ENCODE measurements at places on chromosomes 2 and 18.
A peak's percentile ranks its signal among the peaks of the same experiment; 100 is the strongest.

- no peak for DNase-seq
Measured at GRCh38 chr2:186806591-186806990, 42.4 kb downstream of the ZSWIM2 start.

DNA sequence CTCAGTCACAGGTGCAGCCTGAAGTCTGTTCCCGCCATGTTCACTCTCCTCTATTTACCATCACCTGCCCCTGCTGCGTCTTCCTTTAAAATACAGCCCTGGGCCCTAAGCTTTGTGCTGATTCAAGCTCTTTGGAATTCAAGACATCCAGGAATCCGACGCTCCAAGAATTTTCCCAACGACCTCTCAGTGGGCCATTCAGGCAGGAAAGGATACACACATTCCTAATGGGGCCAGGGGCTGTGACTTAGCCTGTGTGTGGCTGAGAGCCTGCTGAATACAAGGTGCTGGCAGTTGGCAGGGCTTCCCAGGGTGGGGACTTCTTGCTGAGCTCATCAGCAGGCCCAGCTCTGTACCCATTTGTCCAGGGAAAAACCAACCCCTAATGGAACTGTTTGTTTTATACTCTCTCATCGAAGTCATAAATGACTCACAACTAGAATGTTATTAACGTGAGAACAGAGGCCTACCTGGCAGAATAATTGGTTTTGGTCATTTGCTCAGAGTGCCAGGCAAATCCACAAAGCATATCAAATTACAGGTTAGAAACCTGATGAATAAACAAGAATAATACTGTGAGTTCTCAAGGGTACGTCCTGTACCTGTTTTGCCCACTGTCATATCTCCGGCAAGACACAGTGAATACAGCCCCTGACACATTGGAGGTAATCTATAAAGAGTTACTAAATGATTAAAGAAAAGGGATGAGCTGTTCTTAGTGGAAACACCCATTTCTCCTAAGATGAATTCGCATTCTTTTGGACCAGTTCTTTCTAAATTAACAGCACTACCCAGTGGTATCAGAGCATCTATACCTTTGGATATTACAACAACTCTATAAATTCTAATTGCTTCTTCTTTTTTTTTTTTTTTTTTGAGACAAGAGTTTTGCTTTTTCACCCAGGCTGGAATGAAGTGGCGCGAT, 12.6 kb upstream of the KCMF1 start:
- no peak for DNase-seq

- no peak for DNase-seq
Measured at GRCh38 chr2:62410015-62410453, 96.0 kb downstream of the TMEM17 start.

- no peak for DNase-seq
Measured at GRCh38 chr2:181788897-181789555, 102.5 kb upstream of the ITPRID2 start.

DNA sequence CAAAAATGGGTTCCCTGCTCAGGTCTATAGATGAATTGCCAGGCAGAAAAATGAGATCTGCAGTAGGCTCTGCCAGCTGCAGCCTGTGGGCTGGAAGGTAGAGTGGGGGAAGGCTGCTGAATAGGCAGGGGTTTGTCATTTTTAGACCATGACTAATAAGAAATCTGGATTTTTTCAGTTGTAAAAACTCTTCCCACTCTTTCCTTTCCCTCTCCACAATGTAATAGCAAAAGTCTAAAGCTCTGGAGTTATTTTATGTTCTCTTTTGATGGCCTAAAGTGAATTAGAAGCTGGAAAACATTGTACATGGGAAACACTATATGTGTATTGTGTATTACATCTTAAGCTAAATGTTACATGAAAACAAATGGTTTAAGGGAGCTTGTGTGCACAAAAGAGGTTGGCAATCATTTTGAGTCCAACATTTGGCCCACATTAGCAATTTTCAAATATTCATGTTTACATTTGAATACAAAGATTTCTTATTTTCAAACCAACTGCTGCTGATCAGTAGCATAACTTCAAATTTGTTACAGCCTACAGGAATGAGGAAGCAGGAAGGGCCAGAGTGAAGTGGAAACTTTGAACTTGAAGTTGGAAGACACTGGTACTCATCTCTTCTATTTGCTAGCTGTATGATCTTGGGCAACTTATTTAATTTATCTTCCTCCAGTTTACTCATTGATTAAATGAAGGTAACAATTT, 407.1 kb downstream of the SLC4A3 start:
- DNase-seq = no peak

DNA sequence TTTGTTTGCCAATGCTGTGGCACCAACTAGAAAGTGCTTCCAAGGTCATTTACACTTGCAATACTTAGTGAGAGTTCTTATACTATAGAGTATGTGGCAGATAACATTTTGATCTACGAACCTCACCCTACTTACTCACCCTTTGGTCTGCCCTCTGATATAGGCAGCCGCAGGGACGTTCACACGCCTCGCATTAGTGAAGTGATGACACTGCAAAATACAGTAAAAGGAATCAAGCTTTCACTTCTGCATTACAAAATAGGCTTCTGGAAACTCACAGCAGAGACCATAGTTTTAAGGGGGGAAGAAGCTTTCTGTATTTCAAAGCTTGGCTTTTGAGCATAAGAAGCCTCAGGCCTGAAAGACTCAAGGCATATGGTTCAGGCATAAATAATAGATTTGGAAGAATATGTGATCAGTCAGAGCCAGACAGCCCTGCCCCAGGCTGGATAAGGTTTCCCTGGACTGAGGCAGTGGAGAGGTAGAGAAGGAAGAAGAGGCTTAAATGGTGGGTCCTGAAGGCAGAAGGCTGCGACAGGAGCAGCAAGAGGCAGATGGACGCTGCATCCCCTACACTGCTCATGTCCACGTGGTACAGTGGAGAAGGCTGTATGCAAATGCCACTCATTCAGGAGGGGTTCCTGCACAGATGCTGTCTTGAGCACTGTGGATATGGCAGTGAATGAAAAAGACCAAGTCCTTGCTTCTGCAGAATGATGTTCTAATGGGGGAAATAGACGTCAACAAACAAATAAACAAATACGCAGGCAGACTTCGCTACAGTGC, 63.1 kb downstream of the FECH start:
- no peak for DNase-seq

DNA sequence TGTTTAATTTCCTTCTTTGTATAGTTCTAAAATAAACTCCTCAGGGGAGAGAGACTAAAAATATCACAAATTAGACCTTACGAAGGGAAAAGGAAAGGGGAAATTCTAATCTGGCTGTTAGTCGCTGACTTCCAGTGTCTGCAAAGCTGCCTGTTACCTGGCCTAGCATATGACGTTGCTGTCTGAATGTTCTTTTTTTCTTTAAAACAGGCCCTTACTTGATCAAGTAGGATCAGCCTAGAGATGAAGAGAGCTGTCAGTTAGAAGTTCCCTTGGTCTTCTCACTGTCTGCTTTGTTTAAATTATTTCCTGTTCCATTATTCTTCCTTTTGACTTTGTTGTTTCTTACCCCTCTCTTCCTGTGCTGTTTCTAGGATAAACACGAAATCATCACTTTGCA, 11.2 kb downstream of the NCK2 start:
- peak; percentile 66 for DNase-seq

DNA sequence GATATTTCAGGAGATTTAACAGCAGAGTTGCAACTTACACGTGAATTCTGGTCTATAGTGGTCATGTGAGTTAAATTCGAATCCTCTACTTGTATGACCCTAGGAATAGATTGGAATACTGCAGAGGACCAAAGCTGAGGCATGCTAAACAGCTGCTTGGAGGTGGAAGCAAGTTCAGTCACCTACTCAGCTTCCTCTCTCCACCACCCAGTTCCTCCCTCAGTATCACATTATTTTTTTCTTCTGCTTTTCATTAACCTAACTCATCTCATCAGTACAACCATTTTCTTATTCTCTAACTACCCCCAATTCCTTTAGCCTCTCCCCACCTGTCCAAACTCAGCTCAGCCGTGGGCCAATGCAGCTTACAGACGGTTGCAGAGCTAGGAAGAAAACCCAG, 385.5 kb downstream of the SETBP1 start:
- DNase-seq = no peak

DNA sequence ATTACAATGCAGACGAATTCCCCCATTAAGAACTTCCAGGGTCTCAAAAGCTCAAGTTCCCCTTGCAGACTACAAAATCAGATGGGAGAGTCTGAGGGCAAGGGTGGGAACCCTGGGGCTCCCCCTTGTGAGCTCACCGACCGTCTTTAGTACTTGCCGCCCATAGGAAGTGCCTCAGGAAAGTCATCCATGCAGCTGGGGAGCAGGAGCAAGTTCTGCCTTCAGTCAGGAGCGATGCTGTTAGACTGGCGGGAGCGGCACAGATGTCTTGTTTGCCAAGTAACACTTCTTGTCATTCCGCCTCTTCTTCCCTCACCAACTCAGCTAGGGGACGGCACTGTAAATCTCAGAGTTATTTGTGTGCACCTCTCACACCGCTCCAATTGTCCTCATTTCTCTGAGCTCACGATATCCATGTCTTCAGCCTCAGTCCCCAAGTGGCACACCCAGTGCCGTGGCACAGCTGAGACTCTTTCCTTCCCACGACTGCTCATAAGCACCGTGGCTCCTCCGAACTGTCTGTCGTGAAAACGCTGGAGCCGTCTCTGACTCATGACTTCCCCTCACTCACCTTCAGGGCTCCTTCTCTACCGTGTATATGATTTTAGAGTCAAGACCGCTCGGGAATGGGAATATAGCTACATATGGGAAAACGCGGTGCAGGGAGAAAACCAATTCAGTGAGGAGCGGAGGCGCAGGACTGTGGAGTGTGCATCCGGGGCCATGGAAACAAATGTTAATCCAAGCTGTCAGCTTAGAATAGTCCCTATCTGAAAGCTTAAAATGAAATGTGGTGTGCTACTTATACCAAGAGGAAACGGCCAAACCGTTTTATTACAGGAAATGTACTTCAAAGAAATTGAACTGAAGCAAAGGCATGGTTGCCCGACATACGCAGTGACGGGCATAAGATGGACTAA, 34.0 kb downstream of the UXS1 start:
- peak; percentile 61 for DNase-seq

- no peak for DNase-seq
Measured at GRCh38 chr18:59917422-59917821, 17.6 kb downstream of the PMAIP1 start.

GRCh38 chr2:6916224-6916623, 988 bp upstream of the RNF144A start:
- no peak for DNase-seq

DNA sequence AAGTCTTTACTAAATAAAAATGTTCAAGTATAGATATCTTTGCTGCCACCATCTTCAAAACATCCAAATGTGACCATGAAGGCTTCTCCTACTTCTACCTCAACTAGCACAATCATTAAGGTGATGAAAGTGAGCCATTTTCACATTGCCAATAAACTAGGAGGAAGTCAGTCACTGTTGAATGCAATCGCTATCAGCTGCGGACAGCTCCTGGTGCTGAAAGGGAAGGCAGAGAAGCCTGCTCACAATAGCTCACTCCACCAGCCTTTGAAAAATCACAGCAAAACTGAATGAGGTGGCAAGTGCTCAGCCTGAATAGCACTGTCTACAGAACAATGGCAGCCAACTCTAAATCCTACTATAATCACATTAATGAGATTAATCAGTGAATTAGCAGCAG, 2.2 kb downstream of the MYT1L start:
- DNase-seq = no peak

DNA sequence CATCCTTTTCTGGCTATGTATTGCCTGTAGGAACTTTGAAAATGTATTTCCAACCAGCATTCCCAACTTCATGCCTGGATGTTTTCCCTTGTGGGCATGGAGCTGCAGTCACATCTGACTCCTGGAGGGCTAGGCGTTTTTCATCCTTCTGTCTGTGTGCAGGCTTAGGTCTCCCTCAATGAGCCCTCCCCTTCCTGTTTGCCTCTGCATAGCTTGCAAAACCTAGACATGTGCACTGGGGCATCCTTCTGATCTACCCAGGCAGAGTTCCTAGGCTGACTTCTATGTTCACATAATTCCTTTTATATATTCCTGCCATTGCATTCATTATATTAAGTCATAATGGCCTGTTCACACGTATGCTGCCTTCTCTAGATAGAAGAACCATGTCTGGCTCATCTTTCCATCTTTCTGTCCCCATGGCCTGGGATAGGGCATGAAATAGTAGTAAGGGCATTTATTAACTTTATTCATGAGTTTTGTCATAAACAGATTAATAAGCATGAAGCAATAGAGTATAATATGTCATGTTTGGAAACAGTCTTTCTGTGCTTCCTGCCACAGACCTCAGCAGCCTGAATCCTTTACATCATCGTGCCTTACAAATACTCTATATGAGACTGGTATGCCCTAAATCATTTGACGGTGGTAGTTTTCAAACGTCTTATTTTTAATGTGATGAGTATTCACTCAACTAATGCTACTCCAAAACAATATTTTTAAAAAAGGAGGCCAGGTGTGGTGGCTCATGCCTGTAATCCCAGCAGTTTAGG, 195.6 kb downstream of the TGIF1 start:
- no peak for DNase-seq

Data from CD4-positive, alpha-beta T cell treated with Interleukin-12 subunit alpha and Interleukin-12 subunit beta, for 1 hour (primary cell).